ENCODE measurements at places on chromosomes 4 and X.

GRCh38 chrX:16593801-16594200, 56.2 kb upstream of the S100G start:
- DNase-seq: no peak

DNA sequence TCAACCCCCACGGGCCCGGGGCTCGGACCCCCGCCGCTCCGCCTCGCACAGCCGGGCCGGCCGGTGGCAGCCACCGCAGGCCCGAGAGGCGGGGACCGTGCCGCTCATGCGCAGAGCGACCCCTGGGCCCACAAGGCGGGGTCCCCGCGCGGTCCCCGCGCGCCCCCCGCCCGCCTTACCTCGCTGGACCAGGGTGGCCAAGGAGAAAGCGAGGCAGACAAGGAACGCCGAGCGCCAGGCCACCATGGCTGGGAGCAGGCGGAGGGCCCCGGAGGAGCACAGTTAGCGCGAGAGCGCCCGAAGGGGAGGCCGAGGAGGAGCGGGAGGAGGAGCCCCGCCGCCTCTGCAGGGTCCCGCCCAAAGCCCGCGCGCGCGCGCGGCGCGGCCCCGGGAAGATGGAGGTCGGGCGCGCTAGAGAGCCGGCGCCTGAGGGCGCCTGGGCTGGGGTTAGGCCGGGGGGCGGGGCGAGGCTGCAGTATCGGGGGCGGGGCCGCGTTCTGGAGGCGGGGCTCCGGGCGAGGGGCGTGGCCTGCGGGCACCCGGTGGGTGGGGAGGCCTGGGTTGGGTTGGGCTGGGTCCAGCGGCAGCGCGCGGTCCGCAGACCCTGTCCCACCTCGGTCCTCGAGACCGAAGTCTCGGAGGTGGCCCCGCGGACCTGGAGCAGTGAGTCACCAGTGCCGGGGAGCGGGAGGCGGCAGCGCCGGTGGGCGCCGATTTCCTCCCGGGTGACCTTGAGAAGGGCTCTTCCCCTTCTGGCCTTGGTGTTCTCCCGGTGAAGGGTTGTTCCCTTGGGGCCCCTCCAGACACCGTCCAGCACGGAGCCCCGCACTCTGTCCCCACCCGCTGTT, at the start of gene CD99L2:
CD99L2 (minus strand) TSS at position 326 of the 848 bp plus-strand sequence; CDS start at position 246, 80 bp downstream.
- peak; percentile 84 for DNase-seq

DNA sequence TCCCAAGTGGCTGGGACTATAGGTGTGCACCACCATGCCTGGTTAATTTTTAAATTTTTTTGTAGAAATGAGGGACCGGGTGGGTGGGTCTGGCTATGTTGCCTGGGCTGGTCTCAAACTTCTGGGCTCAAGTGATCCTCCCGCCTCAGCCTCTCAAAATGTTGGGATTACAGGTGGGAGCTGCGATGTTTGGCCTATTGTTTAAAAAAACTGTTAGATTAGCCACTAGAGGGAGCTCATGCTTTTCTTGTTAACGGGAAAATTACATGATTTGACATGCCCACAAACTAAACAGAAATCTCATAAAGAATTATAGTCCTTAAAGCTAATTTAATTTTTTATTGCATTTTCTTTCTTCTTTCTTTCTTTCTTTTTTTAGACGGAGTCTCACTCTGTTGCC, 5.0 kb upstream of the SDAD1 start:
- peak; percentile 13 for DNase-seq

GRCh38 chrX:101595739-101596419, 21.9 kb downstream of the ARMCX6 start:
- DNase-seq: peak; percentile 54

GRCh38 chr4:15182600-15183220, 180.4 kb downstream of the CPEB2 start:
- no peak for DNase-seq

DNA sequence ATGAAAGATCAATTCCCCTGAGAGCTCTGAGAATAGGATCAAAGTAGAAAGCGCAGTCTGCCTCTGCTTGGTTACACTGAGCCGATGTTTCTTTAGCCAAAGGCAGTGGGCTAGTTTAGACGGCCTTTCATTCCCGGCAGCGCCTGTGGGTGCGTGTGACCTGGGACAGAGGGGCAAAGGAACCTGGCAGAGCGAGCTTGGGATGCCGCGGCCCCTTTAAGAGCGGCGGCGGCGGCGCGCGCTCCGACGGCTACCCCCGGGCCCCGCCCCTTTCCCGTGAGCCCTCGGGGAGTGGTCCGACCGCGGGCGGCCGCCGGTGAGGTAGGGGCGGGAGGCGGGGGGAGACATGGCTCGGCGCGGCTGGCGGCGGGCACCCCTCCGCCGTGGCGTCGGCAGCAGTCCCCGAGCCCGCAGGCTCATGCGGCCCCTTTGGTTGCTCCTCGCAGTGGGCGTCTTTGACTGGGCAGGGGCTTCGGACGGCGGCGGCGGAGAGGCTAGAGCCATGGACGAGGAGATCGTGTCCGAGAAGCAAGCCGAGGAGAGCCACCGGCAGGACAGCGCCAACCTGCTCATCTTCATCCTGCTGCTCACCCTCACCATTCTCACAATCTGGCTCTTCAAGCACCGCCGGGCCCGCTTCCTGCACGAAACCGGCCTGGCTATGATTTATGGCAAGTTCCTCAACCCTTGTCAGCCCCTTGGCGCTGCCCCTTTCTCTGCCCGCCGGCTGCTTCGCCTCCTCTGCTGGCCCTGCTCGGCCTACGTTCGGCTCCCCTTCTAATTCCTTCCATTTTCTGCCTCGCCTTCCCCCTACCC, at the start of gene SLC9A6:
SLC9A6 (plus strand) TSS at position 279 of the 816 bp plus-strand sequence; CDS start at position 503, 224 bp downstream.
- peak; percentile 26 for DNase-seq

GRCh38 chr4:118972167-118972566, 83.5 kb downstream of the SYNPO2 start:
- DNase-seq: no peak

- DNase-seq: no peak
These were observed 75.8 kb upstream of the PSAPL1 start for GRCh38 chr4:7510538-7510937.

- DNase-seq: no peak
These were observed 2.0 kb upstream of the FATE1 start for GRCh38 chrX:151713849-151714248.

GRCh38 chr4:126106658-126107057, 791.9 kb downstream of the FAT4 start:
- DNase-seq: no peak

DNA sequence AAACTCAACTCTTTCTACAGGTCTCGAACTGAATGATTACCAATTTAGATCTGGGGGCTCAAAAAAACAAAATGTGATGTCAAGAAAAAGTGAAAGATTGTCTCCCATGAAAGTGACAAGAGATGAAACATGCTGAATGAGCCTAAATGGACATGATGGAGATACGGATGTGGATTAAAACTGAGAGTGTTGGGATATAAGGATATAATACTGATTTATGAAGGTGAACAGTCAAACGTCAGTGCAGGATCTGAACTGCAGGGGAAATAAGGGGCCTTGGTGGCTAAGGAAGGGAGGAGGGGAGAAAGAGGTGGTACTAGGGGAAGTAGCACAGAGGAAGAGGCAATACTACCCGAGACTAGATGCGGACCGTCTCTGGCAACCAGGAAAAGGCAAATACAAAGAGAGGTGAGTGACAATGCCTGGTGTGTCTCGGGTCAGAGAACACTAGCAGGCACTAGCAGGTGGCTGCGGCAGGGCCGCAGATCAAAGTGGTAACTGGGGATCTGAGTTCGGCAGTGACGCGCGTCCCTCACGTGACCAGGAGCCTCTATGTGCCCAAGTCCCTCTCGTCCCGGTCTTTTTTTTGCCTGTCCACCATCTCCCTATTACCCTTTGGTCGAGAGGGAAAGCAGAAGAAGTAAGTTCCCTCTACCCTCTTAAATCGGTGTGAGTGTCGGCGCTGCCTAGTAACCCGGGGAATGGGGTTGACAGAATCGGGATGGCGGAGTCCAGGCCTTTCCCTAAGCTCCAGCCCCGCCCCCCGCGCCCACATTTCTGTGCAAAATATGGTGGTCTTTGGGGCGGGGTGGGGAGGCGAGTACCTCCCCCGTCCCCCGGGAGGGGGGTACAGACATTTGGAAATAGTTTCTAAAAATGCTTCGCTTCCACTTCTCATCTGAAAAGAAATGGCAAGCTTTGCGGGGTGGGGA, at the start of gene TCEAL1:
TCEAL1 (plus strand) TSS at position 590 of the 932 bp plus-strand sequence. CDS start 942 bp downstream, outside the sequence.
- peak; percentile 17 for DNase-seq

All from naive thymus-derived CD4-positive, alpha-beta T cell (primary cell).